Natural killer cell treated with Interleukin-12 subunit alpha and Interleukin-12 subunit beta and Interleukin-15 and Interleukin-18, amount 100 ng/mL, for 72 hours (primary cell): ENCODE measurements at places on chromosomes 11 and 22.

- no peak for DNase-seq
These were observed 3.2 kb upstream of the RTN4R start for GRCh38 chr22:20271114-20271994.

DNA sequence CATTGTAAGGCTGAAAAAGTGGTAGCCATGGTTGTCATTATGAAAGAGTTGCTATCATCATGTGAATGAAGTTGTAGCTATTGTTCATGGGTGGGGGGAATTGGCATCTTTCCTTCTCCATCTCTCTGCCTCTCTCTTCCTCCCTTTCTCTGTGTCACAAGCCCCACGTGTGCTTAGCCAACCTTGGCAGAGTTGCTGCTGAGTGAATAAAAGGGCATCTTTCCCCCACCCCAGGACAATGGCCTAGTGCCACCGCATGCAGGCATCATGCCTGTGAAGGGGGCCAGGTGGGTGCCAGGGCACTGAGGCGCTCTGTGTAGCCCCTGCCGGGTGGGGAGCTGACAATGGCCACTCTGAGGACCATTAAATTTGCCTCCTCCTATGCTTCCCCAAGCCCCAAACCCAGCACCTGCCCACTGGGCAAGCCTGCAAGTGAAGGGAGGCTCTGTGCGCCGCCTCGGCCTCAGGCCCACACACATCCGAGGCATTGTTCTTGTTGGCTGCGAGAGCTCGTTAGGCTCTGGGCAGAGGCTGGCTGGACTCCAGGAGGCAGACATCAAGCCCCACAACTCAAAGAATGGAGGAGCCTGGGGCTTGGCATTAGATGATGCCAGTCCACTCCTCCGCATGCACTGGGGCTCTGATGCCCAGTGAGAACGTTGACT lies 103.9 kb downstream of the SEZ6L start:
- DNase-seq = no peak

DNA sequence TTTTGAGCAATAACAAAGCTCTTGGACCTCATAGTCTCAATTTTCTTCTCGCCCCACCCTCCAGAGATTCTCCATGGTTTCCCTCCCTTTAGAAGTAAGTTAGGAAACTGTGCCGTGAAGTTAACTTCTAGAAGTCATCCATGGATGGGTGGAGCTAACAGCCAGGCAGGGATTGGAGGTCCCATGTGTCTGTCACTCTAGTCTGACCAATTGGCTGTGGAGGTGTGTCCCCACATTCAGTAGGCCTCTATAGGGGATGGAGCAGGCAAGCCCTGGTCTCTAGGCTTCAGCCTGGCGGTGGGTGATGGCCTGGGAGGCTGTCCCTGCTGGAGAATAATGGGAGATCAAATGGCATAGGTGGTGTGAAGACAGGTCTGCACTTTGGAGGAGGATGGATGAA lies 50.7 kb downstream of the TP53I11 start:
- DNase-seq = no peak

- DNase-seq = no peak
These were observed 113.3 kb downstream of the FAM76B start for GRCh38 chr11:95676308-95676707.

DNA sequence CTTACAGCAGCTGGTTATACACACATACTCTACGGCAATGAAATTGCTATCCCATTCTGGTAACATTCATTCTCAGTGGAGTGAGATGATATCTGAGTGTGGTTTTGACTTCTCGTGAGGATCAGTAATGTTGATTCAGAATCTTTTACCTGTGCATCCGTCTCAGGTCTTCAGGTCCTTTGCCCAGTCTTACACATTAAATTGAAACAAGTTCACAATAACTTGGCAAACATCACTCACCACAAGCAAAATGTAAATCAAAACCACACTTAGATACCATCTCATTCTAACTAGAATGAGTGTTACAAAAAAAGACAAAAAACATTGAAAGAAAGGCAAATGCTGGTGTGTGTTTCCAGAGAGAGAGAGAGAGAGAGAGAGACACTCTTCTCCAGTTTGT lies 14.0 kb downstream of the RGL4 start:
- no peak for DNase-seq

GRCh38 chr11:10476927-10477689 lies 22.0 kb downstream of the AMPD3 start:
- no peak for DNase-seq

DNA sequence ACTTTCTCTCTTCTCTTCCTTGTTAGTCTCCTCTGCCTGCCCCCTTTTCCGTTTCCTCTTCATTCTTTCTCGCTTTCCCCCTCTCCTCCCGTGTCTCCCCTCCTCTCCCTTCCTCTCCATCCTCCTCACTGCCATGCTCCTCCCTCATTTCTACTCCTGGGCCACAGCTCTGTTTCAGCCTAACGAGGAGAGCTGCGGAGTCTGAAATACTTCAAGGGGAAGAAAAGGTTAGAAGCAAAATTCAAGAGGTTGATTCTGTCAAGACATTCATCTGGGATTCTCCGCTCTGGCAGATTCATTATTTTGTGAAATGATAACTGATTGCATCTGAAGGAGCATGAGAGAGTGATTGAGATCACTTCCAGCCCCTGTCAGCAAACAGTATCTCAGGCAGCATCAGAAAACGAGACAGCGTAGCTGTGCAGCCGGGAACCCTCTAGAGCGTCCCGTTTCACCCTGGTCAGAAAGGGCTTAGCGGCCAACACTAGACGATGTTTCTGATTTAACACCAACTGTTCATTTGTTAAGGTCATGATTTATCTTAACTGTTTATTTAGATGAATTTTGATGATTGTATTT lies 279.3 kb upstream of the B3GAT1 start:
- DNase-seq = no peak

GRCh38 chr11:117426297-117426685 lies 98.6 kb downstream of the CEP164 start:
- no peak for DNase-seq

DNA sequence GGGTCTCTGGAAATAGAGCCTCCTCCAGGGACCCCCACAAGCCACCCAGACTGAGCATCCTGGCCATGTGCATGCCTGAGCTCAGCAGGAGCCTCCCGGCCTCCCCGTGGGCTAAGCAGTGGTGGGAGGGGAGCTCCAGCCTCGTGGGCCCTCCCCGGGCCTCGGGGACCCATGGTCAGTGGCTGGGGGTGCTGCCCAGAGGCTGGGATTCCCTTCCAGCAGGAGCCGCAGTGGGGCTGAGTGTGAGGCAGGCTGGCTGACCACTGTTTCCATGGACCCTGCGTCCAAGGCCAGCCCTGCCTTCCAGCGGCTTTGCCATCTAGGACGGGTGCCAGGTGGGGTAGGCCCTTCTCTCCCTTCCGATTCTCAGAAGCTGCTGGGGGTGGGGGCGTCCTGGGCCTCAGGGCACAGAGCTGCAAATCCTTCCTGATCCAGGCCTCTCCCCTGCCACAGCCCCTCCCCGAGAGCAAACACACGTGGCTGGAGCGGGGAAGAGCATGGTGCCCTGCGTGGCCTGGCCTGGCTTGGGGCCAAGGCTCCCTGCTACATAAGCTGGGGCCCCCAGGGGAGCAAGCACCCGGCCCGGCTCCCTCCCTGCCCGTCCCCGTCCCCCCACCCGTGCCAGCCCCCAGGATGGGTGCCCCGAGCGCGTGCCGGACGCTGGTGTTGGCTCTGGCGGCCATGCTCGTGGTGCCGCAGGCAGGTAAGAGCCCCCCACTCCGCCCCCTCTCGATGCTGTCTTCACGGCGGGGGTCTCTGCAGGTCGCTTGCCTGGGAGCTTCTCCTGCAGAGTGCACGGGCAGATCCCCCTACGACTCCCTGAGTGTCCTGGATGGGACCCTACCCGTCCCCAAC lies at the start of gene MUC5B:
Gene MUC5B (plus strand): TSS at position 576 of the 855 bp plus-strand sequence. CDS start 58 bp downstream, at position 634.
- DNase-seq = peak; percentile 56

DNA sequence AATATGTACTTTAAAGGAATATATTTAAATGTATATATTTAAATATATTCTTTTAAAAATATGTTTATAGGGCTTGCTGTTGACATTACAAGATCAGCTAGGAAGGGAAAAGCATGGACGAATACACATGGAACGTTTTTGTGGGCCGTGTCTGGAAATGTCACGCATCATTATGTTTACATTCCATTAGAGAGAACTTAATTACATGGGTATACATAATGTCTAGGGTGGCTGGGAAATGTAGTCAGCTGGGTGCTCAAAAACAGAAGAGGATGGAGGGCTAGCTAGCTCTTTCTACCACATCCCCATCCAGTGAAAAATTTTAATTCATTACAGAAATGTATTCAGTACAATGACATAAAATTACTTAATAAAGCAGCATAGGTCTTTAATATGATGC lies 371.2 kb downstream of the DYNC2H1 start:
- no peak for DNase-seq

DNA sequence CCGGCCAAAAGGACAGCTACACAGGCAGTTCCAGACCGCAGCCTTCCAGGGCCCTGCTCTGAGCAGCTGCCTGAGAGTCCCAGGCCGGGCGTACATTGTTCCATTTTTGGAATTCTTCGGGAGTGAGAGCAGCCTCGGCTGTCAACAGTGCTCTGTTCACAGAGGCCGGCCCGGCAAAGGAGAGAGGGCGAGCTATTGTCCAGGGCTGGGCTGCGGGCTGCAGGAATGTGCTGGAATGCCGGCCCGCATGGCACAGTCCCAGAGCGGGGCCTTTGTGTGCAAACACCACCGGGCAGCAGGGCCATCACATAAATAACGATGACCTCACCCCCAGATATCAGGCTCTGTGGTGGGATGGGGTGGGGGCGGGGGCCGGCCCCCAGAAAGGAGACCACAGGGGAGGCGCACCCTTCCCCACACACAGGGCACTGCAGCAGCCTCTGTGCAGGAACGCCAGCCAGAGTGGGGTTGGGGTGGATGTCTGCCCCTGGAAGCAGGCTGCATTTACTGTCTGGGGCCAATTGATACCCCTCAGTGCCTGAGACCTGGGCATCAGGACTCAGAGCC lies 15.8 kb downstream of the LINC01488 start:
- DNase-seq = no peak

GRCh38 chr11:45674481-45675190 lies 9.2 kb upstream of the CHST1 start:
- no peak for DNase-seq

DNA sequence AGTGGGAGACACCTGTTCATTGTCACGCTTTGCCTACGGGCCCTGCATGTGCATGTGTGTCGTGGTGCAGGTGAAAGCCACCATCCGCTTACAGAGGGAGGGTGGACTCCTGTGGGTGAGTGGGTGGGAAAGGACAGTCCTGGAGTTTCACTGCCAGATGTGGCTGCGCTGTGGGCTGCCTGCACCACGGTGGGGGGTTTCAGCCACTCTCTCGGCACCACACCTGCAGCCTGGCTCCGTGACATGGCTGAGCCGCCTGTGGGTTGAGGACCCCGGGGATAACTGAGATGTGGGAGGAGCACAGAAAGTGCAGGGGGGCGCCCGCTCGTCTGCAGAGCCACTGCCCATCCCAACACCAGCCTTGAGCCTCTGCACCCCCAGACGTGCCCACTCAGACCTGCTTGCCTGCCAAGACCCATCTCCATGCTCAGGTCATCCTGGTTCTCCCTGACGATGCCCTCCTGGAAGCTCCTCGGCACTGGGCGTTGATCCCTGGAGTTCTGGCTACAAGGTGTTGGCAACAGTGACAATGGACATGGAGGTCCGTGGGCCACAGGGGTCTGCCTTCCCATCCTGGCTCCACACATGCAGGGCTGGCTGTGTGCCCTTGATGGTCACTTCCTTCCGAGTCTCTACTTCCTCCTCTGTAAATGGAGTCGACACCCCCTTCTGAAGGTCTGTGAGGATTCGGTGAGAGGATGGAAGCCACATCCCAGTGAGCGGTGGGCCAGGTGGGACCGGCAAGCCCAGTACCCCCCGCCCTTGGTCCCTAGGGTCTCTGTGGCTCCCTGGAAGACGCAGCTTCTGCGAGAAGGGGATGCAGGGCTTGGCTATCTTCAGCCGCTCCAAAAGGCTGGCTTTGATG lies 1007.0 kb downstream of the BRD1 start:
- DNase-seq = no peak

- no peak for DNase-seq
These were observed 18.7 kb downstream of the ZNF74 start for GRCh38 chr22:20412474-20413216.

GRCh38 chr22:26547426-26547825 lies 35.2 kb upstream of the TFIP11 start:
- peak; percentile 68 for DNase-seq

GRCh38 chr22:29762263-29762662 lies 4.5 kb downstream of the ZMAT5 start:
- DNase-seq = no peak

DNA sequence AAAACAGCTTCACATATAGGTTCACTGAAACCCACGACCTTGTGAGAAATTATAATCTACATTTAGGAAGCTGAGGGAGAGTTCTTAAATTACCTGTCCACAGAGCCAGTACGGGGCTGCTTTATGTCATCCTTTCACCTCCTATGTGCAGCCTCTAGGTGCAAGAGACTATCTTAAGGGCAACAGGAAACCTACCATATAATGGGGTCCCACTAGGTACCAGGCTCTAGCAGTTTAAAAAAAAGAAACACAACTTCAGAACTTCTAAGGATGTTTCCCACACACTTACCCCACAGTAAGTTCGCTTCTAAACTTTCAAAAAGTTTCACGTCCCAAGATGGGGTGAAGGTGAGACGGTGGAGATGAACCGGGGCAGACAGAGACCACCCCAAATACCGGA lies 573 bp downstream of the STK33 start:
- DNase-seq = no peak

GRCh38 chr11:68509066-68509465 lies 48.5 kb downstream of the PPP6R3 start:
- no peak for DNase-seq
